ENCODE measurements at places on chromosomes 2 and 18.
A peak's percentile ranks its signal among the peaks of the same experiment; 100 is the strongest.

DNA sequence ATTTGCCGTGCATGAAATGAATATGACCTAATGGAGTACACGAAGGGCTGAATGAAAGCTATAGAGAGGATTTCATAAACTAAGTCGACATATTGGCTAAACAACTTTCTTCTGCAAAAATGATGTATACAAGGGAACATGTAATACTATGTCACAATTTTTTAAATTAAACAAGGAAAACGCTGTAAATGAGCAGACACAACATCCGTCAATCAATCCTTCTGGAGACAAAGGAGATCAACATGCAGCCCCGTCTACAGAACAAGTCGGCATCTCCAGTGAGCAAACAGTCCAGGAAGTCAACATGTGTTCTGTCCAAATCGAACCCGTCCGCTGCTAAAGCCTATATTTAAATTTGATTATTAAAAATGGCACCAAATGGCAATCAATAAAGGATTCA, 180.8 kb downstream of the TCF4 start:
- no peak for DNase-seq

DNA sequence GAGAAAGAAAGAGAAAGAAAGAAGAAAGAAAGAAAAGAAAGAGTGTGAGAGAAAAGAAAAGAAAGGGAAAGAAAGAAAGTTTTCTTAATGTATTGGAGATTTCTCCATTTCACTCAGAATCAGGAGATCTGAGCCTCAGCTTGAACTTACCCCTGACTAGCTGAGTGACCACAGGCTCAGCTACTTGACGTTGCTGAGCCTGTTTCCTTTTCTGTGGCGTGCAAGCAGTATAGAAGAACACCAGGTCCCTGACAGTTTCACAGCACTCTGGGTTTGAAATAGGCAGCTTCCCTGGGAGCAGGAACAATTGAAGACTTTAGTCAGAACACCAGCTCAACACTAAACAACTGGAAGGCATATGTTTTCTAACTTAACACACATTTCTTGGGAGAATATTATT, 44.7 kb downstream of the MARCO start:
- no peak for DNase-seq

GRCh38 chr18:45251236-45251635, 364.0 kb upstream of the SLC14A2 start:
- DNase-seq = no peak

GRCh38 chr18:11002796-11003195, 146.6 kb downstream of the PIEZO2 start:
- no peak for DNase-seq

- DNase-seq = no peak
These were observed 119.2 kb downstream of the ANKRD44 start for GRCh38 chr2:197191177-197191939.

- no peak for DNase-seq
These were observed 20.4 kb downstream of the PLA2R1 start for GRCh38 chr2:160042054-160042453.

GRCh38 chr18:58828399-58829121, 36.1 kb upstream of the ZNF532 start:
- no peak for DNase-seq

DNA sequence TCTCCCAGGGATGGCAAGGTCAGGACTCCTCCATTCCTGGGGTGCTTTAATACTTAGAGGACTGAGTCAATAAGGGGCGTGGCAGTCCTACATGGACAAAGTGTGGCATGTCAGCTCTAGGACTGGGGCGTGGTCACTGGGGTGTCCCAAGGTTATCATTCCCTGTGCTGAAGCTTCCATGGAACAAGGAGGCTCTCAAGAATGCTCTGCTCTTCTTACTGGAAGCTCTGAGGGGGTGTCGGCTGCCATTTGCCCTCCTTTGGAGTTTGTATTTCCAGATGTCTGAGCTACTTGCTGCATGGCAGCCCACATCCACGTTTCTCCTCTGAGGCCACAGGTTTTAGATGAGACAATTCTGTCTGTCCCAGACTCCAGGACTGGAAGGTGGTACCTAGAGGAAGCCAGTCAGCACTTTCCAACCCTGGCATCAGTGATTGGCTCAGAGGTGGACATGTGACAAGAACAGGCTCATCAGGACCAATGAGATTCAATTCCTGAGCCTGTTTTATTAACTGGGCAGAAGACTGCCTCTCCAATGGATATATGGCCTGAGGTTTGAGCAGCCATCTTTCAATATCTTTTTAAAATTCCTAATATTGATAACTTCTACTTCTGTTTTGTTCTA, 128.9 kb upstream of the ARL4C start:
- no peak for DNase-seq

DNA sequence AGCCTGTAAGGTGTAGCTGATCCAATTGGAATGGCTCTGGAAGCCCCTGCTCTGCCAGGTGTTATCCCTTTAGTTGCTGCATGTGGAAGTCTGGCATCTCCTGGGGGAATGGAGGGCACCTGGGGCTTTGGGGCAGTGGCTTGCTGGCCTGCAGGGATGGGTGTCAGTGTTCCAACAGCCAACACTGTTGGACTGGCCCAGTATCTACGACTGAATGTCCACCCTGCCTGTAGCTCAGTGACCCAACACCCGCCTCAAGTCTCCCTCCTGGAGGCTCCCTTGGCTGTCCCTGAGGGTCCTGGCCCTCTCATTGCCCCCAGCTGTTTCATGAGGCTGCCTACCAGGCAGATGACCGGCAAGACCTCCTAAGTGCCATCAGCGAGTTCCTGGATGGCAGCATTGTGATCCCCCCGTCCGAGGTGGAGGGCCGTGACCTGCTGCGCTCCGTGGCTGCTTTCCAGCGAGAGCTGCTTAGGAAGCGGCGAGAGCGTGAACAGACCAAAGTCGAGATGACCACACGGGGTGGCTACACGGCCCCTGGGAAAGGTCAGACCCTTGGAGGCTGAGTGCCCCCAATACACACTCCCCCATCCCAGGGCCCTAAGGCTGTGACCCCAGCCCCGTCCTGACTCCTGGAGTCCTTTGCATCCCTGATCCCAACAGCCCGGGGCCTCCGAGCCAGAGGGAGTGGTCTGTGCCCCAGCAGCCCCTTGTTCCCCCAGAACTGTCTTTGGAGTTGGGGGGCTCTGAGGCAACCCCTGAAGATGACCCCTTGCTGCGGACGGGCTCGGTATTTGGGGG, 7.7 kb downstream of the SLC4A3 start:
- no peak for DNase-seq

GRCh38 chr2:31324016-31324633, 90.2 kb downstream of the EHD3 start:
- no peak for DNase-seq

GRCh38 chr2:8229546-8229986, 452.3 kb upstream of the ID2 start:
- no peak for DNase-seq

- no peak for DNase-seq
These were observed 36.3 kb upstream of the MSTN start for GRCh38 chr2:190098851-190099250.

DNA sequence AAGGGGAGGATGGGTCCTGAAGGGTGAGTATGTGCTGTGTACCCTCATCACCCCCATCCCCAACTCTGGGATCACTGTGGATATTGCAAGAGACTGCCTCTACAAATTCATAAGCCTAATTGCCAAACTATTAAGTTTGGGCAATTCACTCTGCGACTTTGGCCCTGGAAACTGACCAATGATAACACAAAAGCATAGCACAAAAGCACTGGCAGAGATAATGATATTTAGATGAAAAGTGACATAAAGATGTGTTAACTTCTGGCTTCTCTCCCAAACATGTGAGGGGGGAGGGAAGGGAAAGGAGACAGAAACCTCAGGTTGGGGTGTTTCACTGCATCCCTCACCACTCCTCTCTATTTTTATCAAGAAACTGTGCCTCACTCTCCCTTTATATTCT, 150.3 kb downstream of the SATB2 start:
- DNase-seq = no peak

- no peak for DNase-seq
These were observed 32.8 kb downstream of the SOCS6 start for GRCh38 chr18:70321616-70322015.

DNA sequence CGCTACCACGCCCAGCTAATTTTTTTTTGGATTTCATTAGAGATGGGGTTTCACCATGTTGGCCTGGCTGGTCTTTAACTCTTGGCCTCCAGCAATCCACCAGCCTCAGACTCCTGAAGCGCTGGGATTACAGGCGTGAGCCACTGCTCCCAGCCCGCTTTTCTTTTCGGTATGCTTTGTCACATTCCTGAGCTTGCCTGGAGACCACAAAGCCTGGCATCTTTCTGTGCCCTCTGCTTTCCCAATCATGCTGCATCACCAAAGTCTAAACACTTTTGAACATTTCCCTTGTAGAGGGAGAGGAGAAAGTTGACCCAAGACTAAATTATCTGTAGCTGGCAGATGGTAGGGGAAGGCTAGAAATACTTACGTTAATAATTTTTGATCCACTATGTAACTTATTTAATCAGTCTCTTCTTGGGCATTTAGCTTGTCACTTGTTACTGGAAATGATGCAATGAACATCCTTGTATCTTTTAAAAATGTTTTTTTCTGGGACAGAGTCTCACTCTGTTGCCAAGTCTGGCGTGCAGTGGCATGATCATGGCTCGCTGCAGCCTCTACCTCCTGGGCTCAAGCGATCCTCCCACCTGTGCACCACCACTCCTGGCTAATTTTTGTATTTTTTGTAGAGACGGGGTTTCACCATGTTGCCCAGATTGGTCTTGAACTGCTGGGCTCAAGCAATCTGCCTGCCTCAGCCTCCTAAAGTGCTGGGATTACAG, 2.7 kb upstream of the NPC1 start:
- no peak for DNase-seq

DNA sequence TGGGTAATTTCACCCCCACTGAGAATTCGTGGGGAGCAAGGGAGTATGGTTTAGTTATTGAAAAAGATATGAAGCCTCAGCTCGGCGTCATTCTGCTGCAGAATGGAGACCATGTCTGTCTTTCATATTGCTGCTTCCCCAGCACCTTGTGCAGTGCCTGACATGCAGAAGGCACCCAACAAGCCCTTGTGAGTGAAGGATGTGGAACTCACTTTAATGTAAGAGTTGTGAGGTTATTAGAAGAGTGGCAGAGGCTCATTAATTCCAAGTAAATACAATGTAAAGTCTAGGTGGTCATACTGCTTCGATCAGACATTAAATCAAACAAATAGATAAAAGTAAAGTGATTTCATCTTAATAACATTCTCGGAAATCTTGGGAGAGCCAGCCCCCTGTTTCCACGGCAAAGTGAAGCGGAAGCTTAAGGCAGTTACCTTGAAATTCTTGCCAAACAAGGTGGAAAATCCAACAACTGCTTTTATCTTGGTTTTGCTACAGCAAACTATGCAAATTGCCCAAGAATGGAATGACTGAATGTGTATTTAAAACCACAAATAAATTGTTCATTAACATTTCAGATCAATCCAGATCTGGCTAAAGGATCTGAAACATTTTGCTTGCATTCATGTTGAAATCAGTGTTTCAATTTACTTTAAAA, 9.6 kb downstream of the CFAP221 start:
- no peak for DNase-seq

DNA sequence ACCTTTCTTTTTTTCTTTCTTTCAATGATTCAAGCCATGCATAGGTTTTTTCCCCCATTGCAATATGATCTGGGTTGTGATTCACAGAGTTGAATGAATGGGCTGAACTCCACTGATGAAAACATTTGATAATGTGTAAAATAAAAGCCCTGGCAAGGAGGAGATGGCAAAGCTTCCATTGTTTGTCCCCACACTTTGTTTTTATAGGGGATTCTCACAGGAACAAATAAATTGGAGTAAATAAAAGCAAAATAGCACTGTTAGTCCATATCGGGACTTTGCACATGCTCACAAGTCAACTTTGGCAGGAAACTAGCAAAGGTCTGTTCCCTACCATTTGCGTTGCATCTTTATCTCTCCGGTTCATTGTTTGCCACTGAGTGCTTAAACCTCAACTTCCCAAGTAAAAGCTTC, 55.7 kb downstream of the MEIS1 start:
- DNase-seq = no peak

DNA sequence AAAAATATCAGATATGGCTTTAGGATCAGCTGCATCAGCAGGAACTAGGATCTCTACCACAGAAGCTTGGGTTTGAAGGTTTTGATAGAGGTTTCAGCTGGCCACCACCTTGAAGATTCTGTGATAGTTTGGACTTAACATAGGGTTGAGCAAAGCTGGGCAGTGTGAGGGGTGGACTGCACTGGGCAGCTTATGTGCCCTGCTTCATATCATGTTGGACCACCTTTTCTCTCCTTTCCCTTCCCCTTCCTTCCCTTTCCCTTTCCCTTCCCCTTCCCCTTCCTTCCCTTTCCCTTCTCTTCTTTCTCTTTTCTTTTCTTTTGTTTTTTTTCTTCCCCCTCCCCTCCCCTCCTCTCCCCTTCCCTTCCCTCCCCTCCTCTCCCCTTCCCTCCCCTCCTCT, 196.3 kb upstream of the CXCR4 start:
- DNase-seq = no peak

- DNase-seq = no peak
These were observed 532 bp upstream of the COL3A1 start for GRCh38 chr2:188973641-188974040.

- DNase-seq = peak; percentile 10
These were observed 40.9 kb downstream of the TCF4 start for GRCh38 chr18:55546851-55547704.

GRCh38 chr2:68465081-68465916, 1.8 kb downstream of the FBXO48 start:
- no peak for DNase-seq

DNA sequence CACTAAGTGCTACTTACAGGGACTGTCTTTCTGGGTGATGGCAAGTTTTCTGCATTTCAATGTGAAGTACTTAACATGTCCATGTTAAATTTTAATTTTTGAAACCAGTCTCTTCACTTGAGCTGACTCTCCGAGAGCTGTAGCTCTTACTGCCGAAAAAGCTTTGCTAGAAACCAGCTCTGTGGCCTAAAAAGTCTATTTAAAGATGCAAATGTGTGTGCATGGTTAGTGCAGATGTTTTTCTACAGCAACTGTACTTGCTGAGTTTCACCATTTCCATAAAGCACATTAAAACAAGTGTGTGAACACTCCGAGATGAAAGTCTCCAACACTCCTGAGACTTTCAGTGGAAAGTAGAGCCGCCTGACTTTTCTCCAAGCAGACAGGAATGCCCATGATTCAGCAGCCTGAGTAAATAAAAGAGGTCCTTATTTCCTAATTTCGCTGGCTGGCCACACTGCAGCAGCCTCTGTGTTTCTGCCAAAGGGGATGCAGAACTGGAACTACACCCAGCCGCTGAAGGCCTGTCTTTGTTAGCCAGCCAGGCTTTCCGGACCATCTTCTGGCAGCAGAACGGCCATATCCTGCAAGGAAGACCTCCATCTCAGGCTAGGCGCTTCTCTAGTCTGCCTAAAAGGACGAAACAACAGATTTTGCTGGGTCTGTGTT, 121.2 kb downstream of the ZNF521 start:
- DNase-seq = no peak
